ENCODE measurements at places on chromosomes 2 and 18. TPM values are rescaled to one million over a fixed set of nuclear protein-coding genes. Genes with fewer than 3 reads are reported as not detected.

DNA sequence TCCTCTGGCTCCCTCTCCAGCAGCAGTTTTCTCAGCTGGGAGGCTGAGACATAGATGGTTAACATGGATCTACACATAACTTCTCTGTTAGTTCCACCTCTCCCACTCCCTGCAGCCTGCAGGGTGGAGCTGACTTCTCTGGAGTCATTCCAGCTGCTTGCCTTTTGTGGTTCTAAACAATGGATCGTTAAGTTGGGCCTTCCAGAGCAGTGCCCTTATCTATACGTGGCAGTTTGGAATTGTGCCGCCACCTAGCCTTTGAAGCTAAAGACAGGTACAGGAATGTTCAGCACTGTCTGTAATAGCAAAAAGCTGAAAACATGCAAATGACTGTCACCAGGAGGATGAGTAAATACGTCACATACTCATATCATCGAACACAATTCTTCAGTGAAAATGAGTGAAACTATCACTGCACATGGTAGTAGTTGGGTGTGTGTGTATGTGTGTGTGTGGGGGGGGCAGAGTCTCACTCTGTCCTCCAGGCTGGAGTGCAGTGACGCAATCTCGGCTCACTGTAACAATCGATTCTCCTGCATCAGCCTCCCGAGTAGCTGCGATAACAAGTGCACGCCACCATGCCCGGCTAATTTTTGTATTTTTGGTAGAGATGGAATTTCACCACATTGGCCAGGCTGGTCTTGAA, 50.3 kb downstream of the SH2D6 start:
- DNase-seq: peak; percentile 54

- DNase-seq: no peak
Observed at GRCh38 chr2:101725515-101726192, 28.1 kb downstream of the MAP4K4 start.

The GTF2A1L gene
- total RNA-seq: 105 TPM

GRCh38 chr18:7840411-7840810, 273.3 kb downstream of the PTPRM start:
- DNase-seq: no peak

DNA sequence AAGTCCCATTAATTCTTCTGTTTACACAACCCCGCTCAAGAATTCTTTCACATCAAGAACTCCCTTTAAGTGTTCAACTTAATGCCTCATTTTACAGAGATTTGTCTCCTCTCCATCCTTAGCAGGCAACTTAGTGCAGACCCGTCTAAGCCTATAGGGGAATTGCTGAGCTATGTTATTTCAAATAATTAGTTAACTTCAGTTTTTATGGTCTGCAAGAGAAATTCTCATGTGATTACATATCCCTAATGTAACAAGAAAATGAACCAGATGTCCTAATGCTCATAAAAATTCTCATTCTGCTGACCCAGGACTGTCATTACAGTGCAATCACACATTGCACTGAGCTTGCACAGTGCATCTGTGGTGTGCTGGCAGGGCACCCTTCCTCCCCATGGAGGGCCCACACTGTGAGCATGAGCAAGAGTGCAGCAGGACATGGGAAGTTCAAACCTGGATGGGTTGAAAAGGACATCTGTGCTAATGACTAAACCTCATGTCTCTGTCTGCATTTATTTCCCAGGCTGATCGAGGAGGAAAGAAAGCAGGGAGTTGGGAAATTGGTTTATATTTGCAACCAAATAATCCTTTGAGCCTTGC, 97.1 kb downstream of the COL5A2 start:
- no peak for DNase-seq

DNA sequence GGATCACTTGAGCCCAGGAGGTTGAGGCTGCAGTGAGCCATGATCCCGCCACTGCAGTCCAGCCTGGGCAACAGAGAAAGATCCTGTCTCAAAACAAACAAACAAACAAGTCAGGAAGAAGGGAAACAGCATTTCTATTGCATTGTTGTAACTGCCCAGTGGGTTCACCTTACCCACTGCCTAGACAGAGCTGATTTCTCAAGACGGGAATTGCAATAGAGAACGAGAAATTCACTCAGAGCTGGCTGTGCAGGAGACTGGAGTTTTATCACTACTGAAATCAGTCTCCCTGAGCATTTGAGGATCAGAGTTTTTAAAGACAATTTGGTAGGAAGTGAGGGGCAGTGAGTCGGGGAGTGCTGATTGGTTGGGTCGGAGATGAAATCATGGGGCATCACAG, 24.2 kb upstream of the RTTN start:
- DNase-seq: no peak

The ZNF804A gene
- 0.33 TPM for total RNA-seq

GRCh38 chr2:30732876-30733275, 74.4 kb downstream of the CAPN13 start:
- peak; percentile 56 for DNase-seq

- DNase-seq: no peak
Observed at GRCh38 chr2:207474863-207475485, 54.8 kb upstream of the CREB1 start.
